ENCODE measurements at places on chromosomes 7 and 10. TPM values are rescaled to one million over a fixed set of nuclear protein-coding genes. Genes with fewer than 3 reads are reported as not detected.

DNA sequence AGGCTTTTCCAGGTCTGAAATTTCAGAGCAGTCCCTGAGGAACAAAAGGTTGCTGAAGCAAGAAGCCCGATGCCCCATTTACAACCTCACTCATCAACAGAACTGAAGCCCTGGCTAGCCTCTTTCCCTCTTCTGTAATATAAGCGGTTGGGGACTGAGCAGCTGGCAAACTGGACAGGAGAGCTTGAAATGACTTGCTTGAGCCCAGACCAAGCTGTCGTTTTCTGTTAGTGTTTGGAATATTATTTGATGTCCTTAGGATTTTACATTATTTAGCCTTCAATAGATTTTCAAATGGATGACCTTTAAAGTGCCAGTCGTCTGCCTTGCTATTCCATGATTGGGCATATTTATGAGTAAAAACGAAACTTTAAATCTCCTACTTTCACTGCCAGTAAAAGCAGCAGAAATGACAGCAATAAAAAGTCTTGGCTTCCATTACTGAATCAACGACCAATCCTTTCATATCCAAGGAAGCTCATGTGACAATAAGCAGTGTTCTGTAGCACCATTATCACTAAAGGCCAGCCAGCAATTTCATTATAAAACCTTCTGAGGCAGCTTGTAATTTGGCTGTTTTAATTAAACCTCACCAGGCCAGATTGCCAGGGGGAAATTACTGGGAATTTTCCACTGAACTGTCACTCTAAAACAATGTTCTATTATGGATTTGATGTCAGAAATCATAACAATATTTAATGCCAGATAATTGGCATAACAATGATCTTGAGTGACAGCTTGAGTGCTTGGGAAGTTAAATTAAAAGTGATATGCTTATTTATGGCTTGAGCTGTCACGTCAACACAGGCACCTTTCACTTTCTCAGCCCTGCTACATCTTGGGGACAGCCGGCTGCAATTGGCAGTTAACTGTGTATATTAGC lies 85.9 kb downstream of the LSMEM1 start:
- H3K36me3 ChIP-seq, result no peaks in the 10 kb centered on the region
- peaks cover 11% of the 10 kb centered on the region for H3K4me1 ChIP-seq
- no peak for DNase-seq
- peak overlapping the region; percentile 68 for H3K27ac ChIP-seq

- no peak overlapping the region for H3K4me3 ChIP-seq
- H3K27ac ChIP-seq, result peak overlapping the region; percentile 80
- H3K36me3 ChIP-seq, result no peaks in the 10 kb centered on the region
- no peaks in the 10 kb centered on the region for H3K27me3 ChIP-seq
- no peak for DNase-seq
- peaks cover 49% of the 10 kb centered on the region for H3K4me1 ChIP-seq
Measured at GRCh38 chr7:133050200-133050995, 31.5 kb downstream of the CHCHD3 start.

- no peak for DNase-seq
- H3K4me3 ChIP-seq, result no peak overlapping the region
Measured at GRCh38 chr7:36001546-36001945, 151.5 kb upstream of the EEPD1 start.

GRCh38 chr10:73997461-73997786 lies 492 bp upstream of the VCL start:
- no peak for DNase-seq
- H3K4me1 ChIP-seq, result peaks cover 49% of the 10 kb centered on the region
- no peaks in the 10 kb centered on the region for H3K27me3 ChIP-seq
- peak overlapping the region; percentile 95 for H3K27ac ChIP-seq

DNA sequence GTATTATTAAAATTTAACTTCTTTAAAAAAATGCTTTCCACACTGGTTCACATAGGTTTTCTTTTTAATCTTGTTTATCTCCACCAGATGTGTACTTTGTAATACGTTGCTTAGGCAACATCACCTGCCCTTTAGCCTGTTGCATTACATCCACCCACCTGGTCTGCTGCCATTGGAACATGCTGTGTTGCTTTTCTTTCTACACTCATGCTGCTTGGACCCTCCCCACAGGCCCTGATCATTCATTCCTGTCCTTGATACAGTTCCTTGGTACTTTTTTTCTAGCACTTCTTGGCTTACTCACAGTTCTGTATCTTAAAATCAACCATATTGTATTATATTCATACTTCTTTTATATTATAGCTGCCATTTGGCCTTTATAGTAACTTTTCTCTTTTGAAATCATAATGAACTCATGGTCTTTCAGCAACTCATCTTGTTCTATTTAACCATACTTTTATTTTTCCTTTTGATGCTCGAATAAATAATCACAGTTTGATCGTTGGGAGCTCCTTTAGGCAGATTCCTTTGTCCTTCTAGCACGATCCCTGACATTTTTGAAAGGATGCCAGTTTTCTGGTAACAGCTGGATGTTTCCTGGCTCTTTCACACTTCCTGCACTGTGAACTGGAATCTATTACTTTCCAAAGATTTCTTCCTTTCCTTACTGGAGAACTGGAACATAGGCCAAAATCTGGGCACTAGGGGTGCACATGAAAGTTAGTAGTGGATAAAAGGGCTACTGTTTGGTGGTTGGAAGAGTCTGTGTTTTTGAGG lies 125.1 kb downstream of the CDK14 start:
- H3K27me3 ChIP-seq, result no peaks in the 10 kb centered on the region
- no peaks in the 10 kb centered on the region for H3K36me3 ChIP-seq
- peaks cover 44% of the 10 kb centered on the region for H3K4me1 ChIP-seq
- DNase-seq, result no peak
- no peak overlapping the region for H3K4me3 ChIP-seq

DNA sequence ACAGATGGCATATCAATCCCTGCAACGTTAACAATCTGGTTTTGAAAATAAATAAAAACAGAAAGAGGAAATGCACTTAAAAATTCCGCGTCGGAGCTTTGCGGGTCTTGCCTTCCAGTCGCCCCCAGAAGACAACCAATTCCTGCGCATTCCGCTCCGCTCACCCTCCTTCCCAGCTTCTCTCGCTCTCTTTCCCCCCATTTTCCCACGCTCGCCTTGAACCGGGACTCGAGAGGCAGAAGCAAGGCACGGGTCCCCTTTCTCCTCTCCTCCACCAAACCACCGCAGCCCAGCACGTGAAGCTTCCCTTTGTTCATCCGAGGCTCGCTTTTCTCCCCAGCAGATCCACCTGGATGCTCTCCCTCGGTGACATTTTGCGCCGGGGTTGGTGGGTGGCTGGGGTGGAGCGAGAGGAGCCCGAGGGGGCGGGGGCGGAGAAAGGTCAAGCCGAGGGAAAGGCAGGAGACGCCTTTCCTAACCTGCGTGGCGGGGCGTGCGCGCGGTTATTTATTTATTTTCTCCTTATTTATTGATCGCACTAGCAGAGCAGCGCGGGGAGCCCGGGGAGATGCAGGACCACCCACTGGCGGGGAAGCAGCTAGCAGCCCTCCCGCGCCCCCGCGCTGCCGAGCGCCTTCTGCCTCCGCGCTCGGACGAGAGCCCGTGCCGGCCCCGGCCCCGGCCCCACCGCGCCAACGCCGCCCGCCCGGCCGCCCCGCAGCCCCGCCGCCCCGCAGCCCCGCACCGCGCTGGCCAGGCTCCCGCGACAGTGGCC lies at the start of gene KCND2:
Gene KCND2, plus strand, starts transcription at position 475 of the 775 bp plus-strand sequence.
- H3K4me3 ChIP-seq, result peak within 1 kb of the TSS; percentile 62
- DNase-seq, result peak; percentile 13
- H3K27ac ChIP-seq, result no peak within 1 kb of the TSS
- peaks cover 55% of the 10 kb centered on the region for H3K27me3 ChIP-seq

GRCh38 chr10:69580435-69580834 lies 7.2 kb upstream of the NEUROG3 start:
- H3K4me3 ChIP-seq, result no peak overlapping the region
- H3K27ac ChIP-seq, result no peak overlapping the region
- DNase-seq, result no peak
- H3K4me1 ChIP-seq, result no peaks in the 10 kb centered on the region
- H3K27me3 ChIP-seq, result peaks cover 75% of the 10 kb centered on the region
- H3K36me3 ChIP-seq, result no peaks in the 10 kb centered on the region

DNA sequence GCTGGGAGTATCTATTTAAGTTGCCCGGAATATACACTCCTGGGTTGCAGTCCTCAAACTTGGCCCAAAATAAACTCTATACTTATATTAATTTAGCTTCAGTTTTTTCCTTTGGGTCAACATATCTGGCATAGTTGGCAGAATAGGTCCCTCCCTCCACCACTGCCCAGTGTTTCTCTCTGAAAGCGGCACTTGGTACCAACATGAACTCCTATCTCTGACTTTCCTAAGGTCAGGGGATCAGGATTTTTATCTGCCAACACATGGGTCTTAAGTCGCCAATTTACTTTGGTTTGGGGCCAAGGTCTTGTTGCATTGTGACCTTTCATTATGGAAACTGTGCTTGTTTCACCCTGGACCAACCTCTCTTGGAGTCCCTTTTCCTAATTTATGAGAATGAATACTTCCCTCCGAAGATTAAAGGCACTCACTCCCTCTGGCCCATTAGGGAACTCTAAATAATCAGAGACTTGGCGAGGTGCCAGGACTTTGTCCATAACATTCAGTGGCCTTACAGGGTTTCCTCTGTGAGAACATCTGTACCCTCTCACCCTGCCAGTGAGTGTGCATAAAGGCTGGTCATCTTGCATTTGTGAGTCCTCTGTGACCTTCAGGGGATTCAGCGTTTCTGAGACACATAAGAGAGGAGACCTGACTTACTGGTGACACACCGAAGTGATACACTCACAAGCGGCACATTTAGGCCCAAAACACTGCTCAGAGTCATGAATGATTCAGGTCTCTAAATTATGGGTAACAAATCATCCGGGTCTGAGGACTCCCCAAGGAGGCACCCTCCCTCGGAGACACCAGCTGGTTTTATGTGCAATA lies 19.7 kb upstream of the FKBP9 start:
- H3K4me1 ChIP-seq, result peaks cover 66% of the 10 kb centered on the region
- peaks cover 14% of the 10 kb centered on the region for H3K36me3 ChIP-seq
- DNase-seq, result peak; percentile 49
- H3K4me3 ChIP-seq, result peak overlapping the region; percentile 0
- peak overlapping the region; percentile 75 for H3K27ac ChIP-seq

- H3K36me3 ChIP-seq, result no peaks in the 10 kb centered on the region
- H3K27ac ChIP-seq, result no peak overlapping the region
- no peaks in the 10 kb centered on the region for H3K27me3 ChIP-seq
- no peak for DNase-seq
- H3K4me1 ChIP-seq, result peaks cover 3% of the 10 kb centered on the region
- no peak overlapping the region for H3K4me3 ChIP-seq
Measured at GRCh38 chr10:19653931-19654330, 162.3 kb upstream of the PLXDC2 start.

DNA sequence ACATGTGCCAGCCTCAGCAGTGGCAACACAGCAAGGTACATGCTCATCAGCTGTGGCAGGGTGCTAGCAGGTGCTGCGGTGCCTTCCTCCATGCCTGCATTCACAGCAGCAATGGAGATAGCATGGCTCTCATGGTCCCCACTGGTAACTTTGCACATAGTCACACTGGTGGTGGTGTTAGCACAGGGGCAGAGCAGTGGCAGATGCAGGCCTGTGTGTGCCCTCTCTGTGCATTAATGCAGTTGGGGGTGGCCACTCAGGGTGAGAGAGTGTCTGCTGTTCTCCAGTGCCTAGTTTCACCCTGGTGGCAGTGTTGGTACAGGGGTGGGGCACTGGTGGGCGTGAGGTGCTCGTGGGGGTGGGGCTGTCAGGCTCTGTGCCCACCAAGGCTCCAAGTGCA lies 17.7 kb upstream of the PPP1R3A start:
- no peak for DNase-seq
- no peaks in the 10 kb centered on the region for H3K4me1 ChIP-seq
- no peak overlapping the region for H3K27ac ChIP-seq

DNA sequence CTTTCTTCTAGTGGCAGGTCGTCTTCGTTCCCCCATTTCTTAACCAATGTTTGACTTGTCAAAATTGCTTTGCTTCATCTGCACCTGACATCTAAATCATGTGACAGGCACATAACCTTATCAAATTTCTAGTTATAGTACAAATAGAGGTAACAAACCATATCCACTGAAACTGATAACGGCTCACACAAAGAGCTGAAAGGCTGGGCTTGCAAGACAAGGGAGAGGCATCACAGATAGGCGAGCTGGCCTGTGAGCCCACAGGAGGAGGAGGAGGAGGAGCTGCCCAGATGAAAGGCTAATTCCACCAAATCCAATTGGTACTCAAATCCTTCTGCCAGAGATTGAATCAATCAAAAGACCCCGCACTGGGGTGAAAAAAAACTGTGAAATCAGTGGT lies 80.2 kb upstream of the NEBL start:
- DNase-seq, result no peak
- peaks cover 17% of the 10 kb centered on the region for H3K4me1 ChIP-seq
- no peaks in the 10 kb centered on the region for H3K36me3 ChIP-seq
- no peak overlapping the region for H3K27ac ChIP-seq
- H3K4me3 ChIP-seq, result no peak overlapping the region
- no peaks in the 10 kb centered on the region for H3K27me3 ChIP-seq

DNA sequence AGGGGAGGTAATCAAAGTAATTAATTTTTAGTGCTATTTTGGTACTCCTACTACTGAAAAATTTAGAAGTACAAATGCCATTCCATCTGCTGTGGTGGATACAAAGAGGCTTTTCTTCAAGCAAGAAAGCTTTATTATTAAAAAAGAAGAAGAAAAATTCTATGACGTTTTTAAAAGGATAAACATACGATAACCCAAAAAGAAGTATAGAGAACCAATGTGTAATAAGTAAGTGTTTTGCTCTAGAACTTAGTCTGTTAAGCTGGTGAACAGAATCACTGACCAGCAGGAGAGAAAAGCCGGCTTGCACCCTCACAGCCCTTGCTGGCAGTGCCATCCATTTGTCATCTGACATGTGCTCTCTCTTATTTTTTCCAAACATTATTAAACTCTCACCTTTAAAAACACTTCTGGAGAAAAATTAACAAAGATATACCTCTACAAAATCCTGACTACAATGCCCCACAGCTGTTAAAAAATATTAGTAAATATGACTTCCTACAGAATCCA lies 81.5 kb downstream of the SRPK2 start:
- no peak overlapping the region for H3K27ac ChIP-seq
- H3K4me3 ChIP-seq, result no peak overlapping the region
- H3K4me1 ChIP-seq, result peaks cover 23% of the 10 kb centered on the region
- no peak for DNase-seq
- no peaks in the 10 kb centered on the region for H3K27me3 ChIP-seq
- no peaks in the 10 kb centered on the region for H3K36me3 ChIP-seq

The LGI1 gene
- not detected for total RNA-seq

The AKR1C2 gene
- total RNA-seq, result 17.5 TPM

The MAT1A gene
- total RNA-seq, result not detected

The C10orf90 gene
- not detected for total RNA-seq

The CCDC146 gene
- total RNA-seq, result 4.7 TPM

The GDI2 gene
- 93.2 TPM for total RNA-seq

The TRPV5 gene
- total RNA-seq, result not detected

Data from left ventricle myocardium inferior (tissue), 1 donor.